ENCODE measurements at places on chromosomes 6 and 20.

GRCh38 chr6:7543789-7544424, 2.4 kb downstream of the DSP start:
- H3K27ac ChIP-seq: no peak overlapping the region
- H3K36me3 ChIP-seq: no peaks in the 10 kb centered on the region
- H3K4me1 ChIP-seq: peaks cover 18% of the 10 kb centered on the region
- peaks cover 88% of the 10 kb centered on the region for H3K27me3 ChIP-seq
- DNase-seq: no peak

DNA sequence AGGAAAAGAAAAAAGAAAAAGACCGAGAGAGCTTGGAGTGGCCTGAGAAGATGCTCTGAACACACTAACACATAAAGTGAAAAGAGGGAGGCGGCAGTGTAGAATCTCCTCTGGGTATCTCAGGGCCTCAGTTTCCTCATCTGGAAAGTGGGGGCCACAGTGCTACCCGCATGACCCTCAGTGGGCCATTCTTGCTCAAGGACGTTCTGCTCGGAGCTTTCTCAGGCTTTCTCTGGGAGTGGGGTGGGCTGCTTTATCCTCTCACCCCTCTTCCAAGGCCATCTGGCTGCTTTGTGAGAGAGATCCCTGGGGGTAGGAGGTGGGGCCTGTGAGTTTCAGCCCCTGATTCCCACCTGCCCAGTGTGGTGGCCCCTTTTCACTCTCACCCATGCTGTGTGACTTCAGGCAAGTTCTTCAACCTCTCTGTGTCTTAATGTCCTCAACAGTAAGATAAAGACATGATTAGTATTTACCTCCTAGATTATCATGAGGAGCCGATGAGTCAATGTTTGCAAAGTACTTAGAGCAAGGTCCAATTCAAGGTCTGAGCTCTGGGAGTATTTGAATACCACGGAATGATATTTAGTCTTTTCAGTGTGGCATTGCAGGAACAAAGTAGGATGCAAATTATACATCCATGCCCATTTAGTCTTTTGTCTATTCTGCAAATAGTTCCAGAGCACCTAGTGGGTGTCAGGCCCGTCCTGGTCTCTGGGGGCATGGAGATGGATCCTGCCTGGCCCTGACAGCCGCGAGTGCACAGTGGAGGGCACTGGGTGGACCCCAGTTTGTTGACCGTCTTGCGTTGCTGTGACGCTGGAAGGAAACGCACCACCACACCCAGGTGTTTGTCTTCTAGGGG, 34.3 kb downstream of the SRC start:
- H3K4me1 ChIP-seq: peaks cover 14% of the 10 kb centered on the region
- H3K27ac ChIP-seq: no peak overlapping the region
- no peaks in the 10 kb centered on the region for H3K27me3 ChIP-seq

DNA sequence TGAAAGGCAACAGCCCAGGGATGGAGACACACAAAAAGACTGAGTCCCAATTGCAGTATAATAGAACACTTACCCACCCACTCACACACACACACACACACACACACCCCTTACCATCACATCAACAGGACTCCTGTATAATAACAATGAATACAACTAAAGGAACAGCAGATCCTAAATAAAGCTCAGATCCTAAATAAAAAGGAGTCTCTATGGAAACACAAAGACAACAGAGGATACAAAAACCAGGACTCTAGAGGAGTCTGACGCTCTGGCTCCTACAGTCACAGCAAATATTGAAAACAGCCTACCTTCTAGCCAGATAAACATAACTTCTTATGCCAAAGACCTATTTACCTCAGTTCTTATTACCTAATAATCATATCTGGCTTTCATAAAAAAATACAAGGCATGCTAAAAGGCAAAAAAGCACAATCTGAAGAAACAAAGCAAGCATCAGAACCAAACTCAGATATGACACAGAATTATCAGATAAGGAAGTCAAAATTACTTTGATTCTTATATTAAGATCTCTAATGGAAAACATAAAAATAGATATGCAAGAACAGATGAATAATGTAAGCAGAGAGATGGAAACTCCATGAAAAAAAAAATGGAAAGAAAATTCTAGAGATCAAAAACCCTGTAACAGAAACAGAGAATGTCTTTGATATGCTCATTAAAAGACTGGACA, 134.9 kb downstream of the MMUT start:
- H3K27ac ChIP-seq: no peak overlapping the region
- DNase-seq: no peak
- H3K27me3 ChIP-seq: no peaks in the 10 kb centered on the region
- H3K36me3 ChIP-seq: no peaks in the 10 kb centered on the region

GRCh38 chr6:79762370-79762769, 131.2 kb downstream of the SH3BGRL2 start:
- no peak for DNase-seq
- no peak overlapping the region for H3K4me3 ChIP-seq
- H3K27me3 ChIP-seq: peaks cover 13% of the 10 kb centered on the region
- H3K36me3 ChIP-seq: no peaks in the 10 kb centered on the region
- no peak overlapping the region for H3K27ac ChIP-seq

DNA sequence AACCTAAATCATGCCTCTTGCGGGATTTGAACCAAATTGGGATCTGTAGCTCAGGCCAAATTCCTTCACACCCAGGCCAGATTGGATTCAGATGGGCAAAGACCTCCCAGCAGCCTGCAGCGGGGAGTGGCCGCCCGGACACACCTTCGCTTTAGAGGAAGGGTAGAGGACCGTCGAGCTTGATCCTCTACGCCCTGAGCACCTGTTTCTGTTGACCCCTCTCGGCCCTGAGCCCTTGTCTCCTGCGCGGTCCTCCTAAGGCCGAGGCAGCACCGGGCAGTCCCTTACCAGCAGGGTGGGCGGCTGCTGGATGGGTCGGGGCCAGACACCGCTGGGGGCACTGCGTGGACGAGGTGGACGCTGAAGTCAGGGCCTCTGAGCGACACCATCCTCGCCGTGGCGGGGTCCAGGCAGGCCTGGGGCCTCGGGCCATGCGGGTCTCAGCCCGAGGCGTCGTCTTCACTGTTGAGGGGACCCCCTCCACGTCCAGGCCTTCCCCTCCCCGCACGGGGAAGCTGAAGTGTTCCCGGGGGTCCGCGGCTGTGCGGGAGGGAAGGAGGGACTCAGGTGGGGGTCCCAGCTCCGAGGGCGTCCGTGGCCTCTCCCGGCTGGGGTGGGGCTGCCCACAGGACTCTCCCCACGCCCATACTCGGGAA, 114.8 kb downstream of the SMOC2 start:
- no peak overlapping the region for H3K4me3 ChIP-seq
- H3K36me3 ChIP-seq: no peaks in the 10 kb centered on the region
- H3K27ac ChIP-seq: no peak overlapping the region
- no peaks in the 10 kb centered on the region for H3K27me3 ChIP-seq

GRCh38 chr6:159125014-159125609, 44.1 kb upstream of the FNDC1 start:
- DNase-seq: no peak
- H3K27me3 ChIP-seq: no peaks in the 10 kb centered on the region
- H3K4me1 ChIP-seq: no peaks in the 10 kb centered on the region
- H3K4me3 ChIP-seq: no peak overlapping the region

DNA sequence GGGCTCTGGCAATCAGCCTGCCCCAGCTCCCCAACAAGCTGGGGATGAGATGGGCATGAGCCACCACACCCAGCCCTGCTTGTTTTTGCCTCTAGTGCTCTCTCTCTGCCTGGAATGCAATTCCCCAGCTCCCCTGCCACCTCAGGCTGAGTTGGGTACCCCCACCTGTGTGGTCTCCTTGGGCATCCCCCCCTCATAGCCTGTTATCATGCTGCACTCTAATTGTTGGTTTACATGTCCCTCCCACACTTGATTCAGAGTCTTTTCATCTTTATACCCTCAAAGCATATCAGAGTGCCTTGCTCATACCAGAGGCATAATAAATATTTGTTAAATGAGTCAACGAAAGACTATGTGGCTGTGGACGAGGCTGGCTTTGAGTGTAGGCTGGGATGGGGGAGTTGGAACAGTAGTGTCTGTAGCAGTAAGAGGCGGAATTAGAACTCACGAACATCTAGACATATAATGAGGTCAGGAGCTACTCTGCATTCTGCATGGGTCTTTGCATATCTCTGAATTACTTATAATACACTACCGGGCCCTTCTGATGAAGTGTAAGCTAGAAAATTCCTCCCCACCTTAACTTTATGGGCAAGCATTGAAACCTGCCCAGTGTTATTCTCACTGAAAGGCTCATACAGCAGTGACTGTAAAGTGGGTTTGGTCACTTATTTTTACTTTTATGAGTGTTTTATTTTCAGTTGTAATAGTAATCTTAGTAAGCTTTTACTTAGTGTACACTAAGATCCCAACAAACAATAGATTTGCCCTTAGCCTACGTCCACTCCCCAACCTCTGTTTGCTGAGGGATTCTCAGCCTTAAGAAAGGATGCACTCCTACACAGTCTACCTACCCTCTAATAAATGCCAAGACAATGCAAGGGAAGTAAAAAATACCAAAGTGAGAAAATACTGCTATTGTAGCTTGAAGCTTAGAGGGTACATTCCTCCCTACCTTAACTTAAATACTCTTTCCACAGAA, 58.7 kb downstream of the EDN1 start:
- no peaks in the 10 kb centered on the region for H3K36me3 ChIP-seq
- H3K4me3 ChIP-seq: no peak overlapping the region
- no peak overlapping the region for H3K27ac ChIP-seq
- H3K27me3 ChIP-seq: no peaks in the 10 kb centered on the region
- H3K4me1 ChIP-seq: no peaks in the 10 kb centered on the region

- DNase-seq: no peak
- no peak overlapping the region for H3K4me3 ChIP-seq
Measured at GRCh38 chr20:34693414-34693813, 10.7 kb upstream of the TP53INP2 start.

- no peaks in the 10 kb centered on the region for H3K4me1 ChIP-seq
- no peak for DNase-seq
- no peaks in the 10 kb centered on the region for H3K27me3 ChIP-seq
- H3K27ac ChIP-seq: no peak overlapping the region
- H3K36me3 ChIP-seq: no peaks in the 10 kb centered on the region
Measured at GRCh38 chr20:59752101-59752586, 147.8 kb downstream of the PHACTR3 start.

- no peak for DNase-seq
- peaks cover 7% of the 10 kb centered on the region for H3K36me3 ChIP-seq
- H3K27ac ChIP-seq: no peak overlapping the region
- no peak overlapping the region for H3K4me3 ChIP-seq
- H3K4me1 ChIP-seq: no peaks in the 10 kb centered on the region
Measured at GRCh38 chr20:20407891-20408805, 40.2 kb downstream of the INSM1 start.

DNA sequence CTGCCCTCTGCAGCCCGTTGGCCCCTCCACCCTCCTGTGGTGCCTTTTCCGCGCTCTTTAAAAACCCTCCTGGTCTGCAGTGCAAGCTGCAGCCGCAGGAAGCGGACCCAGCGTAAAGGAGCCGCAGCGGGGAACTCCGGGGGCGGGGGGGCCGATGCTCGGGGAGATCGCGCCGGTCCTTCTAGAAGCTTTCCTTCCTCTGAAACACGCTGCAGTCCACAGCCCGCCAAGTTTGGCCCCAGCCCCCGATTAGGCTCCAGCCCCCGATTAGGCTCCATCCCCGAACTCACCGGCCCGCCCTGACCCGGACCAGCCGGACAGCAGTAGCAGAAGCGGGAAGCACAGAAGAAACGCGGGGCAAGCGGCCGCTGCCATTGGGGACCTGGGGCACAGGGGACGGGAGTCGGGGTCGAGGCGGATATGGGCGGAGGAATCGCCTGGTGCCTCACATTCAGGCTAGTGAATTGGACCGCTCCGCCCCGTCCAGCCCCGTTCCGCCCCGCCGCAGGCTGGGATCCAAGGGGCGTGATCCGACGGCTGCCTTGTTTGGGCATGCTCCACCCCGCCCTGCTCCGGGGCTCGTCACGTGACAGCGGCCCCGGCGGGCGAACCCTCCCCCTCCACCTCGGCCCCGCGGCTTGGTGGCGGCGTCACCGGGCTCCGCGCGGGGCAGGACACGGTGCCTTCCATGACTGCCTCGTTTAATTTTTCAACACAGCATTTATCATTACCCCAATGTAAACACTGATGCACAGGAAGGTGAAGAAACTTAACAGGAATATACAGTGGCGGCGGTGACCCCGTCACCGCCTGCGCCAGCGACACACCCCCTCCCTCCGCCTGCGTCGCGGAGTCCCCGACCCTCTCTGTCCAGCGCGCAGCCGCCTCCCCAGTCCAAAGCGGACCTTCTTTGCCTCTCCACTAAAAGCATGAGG, 20.3 kb downstream of the RAET1L start:
- peak overlapping the region; percentile 86 for H3K4me3 ChIP-seq
- peaks cover 15% of the 10 kb centered on the region for H3K27me3 ChIP-seq
- DNase-seq: peak; percentile 93
- peak overlapping the region; percentile 75 for H3K27ac ChIP-seq
- no peaks in the 10 kb centered on the region for H3K36me3 ChIP-seq

GRCh38 chr6:111845441-111845871, 27.8 kb downstream of the FYN start:
- peaks cover 18% of the 10 kb centered on the region for H3K36me3 ChIP-seq
- H3K27ac ChIP-seq: peak overlapping the region; percentile 54
- H3K4me1 ChIP-seq: peaks cover 83% of the 10 kb centered on the region

DNA sequence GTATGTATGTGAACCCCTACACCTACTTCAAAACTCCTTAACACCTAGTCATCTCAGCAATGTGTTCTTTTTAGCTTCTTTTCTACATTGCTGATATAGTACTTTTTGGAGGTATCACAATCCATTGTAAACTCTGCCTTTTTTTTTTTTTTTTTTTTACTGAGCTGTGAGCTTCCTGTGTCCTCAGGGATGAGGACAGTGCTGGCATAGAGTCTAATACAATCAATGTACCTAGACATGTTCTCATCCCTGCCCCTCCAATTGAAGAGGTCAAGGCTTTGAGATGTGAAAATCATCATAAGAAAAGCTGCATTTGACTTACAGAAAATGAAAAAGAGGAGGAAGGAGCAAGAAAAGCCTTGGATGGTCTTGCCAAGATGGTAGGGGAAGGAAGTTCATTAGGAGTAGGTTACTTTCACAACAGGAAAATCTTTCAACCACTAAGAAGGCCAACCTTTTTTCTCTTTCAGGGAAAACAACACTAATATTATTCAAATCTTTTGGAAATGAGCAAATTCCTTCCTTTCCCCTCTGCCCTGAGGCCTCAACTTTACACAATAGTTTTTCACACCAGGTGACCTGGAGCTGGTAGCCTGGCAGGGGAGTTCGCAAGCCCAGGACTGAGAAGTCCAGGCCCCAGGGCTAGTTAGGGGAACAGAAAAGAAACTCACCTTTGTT, 2.8 kb upstream of the JARID2 start:
- H3K4me3 ChIP-seq: no peak overlapping the region
- no peak overlapping the region for H3K27ac ChIP-seq
- H3K4me1 ChIP-seq: peaks cover 11% of the 10 kb centered on the region
- H3K36me3 ChIP-seq: no peaks in the 10 kb centered on the region
- no peak for DNase-seq

DNA sequence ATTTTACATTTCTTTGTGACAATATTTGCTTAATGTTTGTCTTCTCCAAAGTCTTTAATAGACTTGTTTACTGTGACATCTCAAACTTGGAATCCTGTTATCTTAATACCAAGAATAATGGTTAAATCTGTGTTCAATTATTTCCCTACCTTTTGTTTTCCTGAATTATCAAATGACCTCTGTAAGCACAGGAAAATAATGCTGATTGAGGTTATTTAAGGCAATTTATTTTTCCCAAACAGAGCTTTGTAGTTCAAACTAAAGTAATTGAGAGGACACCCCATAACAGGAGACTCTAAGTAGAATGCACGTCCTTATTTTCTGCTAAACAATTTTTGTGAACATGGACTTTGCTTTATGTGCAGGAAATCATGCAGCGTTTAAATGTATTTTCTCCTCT, 195.0 kb downstream of the BTBD3 start:
- no peaks in the 10 kb centered on the region for H3K4me1 ChIP-seq
- H3K36me3 ChIP-seq: no peaks in the 10 kb centered on the region
- H3K27ac ChIP-seq: no peak overlapping the region

Measured in CD4-positive, alpha-beta T cell (primary cell).